ENCODE measurements at places on chromosomes 11 and 22.

DNA sequence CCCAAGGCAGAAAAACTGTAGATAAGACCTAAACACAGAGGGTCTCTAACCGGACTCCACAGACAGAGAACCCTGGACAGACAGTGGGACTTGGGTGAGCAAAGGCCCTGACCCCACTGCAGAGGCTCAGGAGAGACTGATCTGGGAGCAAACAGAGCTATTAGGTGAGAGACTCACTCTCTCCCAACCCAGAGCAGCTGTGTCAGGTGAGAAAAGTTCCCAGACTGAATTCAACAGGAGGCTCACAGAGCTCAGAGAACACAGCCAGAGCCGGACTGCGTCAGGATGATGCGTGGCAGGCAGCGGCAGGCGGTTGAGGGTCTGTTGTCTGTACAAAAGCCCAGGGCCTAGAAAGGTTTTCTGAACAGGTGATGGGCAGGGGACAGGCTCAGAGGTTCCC is 5.5 kb downstream of the RFPL2 start:
- DNase-seq, result no peak

DNA sequence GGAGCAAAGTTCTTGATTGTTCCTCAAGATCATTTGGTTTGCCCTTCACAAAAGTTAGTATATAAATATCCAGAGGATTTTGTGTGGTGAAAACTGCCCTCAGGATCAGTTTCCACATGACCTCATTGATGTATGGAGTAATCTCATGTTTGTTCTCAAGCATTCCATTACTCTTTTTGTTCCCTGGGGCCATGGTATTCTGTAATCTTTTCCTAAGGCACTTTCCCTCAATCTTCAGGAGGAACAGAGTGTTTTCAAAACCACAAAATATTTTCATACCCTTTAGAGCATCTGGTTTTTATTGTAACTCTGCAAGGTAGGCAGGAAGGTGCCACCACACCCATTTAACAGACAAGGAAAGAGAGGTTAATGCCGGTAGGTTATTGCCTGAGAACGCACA is 99.6 kb downstream of the FAM181B start:
- no peak for DNase-seq

- DNase-seq, result no peak
Measured at GRCh38 chr22:46104170-46104880, 46.0 kb upstream of the PPARA start.

DNA sequence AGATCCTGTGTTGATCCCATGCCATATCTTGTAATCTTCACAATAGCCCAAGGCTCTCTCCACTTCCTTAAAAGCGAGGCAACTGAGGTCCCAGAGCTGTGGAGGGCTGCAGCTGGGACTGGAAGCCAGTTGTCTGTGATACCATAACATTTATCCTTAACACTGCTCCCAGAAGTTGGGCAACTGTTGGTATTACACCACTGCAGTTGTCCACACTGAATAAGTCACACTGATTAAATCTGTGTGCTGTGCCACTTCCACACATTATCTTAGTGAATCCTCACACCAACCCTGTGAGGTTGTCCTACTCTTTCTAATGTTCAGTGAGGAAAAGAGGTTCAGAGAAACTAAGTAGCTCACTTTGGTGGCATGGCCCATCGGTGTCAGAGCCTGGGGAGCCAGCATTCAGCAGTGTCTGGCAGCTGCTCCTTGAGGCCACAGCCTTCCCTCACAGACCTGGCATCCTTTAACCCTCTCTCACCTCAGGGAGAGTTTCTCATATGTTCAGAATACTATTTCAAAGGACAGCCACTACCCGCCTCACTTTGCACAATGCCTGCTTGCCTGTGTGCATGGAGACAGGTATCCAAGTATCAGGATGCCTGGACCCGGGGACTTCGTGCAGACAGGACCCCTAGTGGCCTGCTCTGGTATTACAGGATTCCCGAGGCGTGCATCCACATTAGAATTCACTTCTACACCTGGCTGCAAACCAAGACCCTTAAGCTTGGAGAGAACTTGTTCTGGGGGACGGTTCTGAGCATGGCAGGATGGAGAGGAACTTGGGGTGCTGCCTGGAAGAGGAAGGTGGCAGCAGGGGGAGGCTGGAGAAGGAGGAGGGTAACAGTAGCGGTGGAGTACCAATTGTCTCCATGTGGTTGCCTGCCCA is 221.9 kb upstream of the TBCEL start:
- peak; percentile 61 for DNase-seq

GRCh38 chr11:100756559-100756958 is 69.5 kb downstream of the ARHGAP42 start:
- DNase-seq, result no peak

GRCh38 chr11:116499396-116500003 is 273.3 kb downstream of the BUD13 start:
- peak; percentile 53 for DNase-seq

DNA sequence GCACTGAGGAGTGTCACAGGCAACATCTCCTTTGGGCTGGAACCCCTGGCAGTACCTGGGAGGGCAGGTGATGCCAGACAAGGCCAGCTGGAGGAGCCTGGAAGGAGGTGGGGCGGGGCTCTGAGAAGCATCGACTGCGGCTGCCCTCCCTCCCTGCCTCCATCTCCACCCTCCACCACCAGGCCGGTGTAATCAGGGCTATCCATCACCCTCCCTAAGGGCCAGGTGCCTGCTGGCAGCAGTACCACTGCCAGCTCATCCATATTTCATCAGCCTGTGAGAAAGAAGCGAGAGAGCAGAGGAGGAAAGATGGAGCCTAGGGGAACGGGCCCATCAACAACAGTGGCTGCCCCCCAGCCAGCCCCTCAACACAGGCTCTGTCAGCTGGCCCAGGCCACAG is 51.4 kb upstream of the RASD2 start:
- DNase-seq, result no peak

Data from germinal center (tissue), 1 donor.